ENCODE measurements at places on chromosomes 6 and 20. TPM values are rescaled to one million over a fixed set of nuclear protein-coding genes. Genes with fewer than 3 reads are reported as not detected.

- H3K4me1 ChIP-seq: peaks cover 12% of the 10 kb centered on the region
- H3K27me3 ChIP-seq: no peaks in the 10 kb centered on the region
- H3K27ac ChIP-seq: no peak overlapping the region
These were observed 74.6 kb downstream of the TMEM244 start for GRCh38 chr6:129786548-129786947.

The ZNF292 gene
- 12.1 TPM for total RNA-seq

The SEMG1 gene
- total RNA-seq: not detected

DNA sequence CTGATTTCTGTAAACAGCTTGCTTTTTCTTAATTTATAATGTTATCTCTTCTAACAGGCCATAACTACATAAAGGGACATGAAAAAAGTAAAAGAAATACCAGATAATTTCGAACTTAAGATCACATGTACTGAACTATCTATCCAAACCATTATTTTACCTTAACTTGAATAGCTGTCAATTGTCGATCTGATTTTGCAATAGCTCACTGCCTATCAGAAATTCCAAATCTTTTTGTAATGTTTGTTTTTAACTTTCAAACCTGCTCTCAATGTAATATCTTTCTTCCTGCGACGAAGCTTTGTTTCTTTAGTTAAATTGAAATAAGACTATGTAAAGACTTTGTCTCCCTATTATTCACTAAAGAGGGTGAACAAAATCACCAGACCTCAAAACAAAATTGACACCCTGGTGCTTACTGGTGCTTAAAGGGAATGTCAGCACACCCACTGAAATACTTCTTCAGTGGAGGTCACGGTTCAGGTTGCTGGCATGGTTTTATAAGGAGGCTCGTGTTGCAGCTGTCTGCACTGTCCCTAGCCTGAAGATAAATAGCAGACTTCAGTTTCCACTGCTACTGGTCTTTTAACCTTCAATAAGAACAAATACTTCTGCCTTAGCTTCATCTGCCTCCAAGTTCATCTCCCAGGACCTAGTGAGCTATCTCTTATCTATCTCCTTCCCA, 117.5 kb upstream of the QKI start:
- no peaks in the 10 kb centered on the region for H3K27me3 ChIP-seq
- no peaks in the 10 kb centered on the region for H3K36me3 ChIP-seq
- no peak overlapping the region for H3K27ac ChIP-seq
- no peak overlapping the region for H3K4me3 ChIP-seq
- H3K4me1 ChIP-seq: peaks cover 2% of the 10 kb centered on the region

The ROMO1 gene
- 127 TPM for total RNA-seq
